Activated CD8-positive, alpha-beta T cell treated with anti-CD3 and anti-CD28 coated beads, Interleukin-2, amount 10 ng/mL, durations not matched to agents 7 days and 5 days (primary cell): ENCODE measurements at places on chromosomes 5 and 9. TPM values are rescaled to one million over a fixed set of nuclear protein-coding genes. Genes with fewer than 3 reads are reported as not detected.
A peak's percentile ranks its signal among the peaks of the same experiment; 100 is the strongest.

- DNase-seq: no peak
Measured at GRCh38 chr9:133725886-133726285, 12.3 kb downstream of the SARDH start.

DNA sequence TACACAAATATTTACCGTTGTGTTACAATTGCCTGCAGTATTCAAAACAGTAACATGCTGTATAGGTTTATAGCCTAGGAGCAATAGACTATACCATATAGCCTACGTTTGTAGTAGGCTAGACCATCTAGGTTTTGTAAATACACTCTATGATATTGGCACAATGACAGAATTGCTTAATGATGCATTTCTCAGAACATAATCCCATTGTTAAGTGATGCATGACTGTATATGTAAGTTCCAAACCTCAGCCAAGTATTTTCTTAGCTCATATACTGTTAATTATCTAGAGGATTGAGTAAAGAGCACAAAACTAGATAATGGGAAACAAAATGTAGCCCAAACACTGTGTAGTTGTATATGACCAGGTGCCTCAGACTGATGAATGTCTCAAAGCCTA is 220.1 kb downstream of the ANXA1 start:
- DNase-seq: no peak

DNA sequence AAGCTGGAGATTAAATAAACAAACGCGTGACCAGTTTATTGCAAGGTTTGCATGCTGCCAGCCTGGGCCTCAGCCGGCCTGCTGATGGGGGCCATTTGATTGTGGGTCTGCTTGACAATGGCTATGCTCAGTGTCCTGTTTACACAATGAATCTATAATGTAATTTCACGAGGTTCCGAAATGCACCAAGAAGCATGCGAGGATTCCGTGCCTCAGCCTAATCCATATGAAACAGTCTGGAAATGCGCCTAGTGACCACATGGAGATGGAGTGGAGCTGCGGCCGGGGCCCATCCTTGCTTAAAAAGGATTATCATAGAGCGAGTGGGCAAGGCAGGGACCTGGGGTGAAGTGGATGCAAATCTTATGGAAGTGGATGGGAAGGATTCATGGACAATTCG is 382.4 kb downstream of the CDK5RAP2 start:
- DNase-seq: no peak

- DNase-seq: no peak
Measured at GRCh38 chr5:92380069-92380770, 997.1 kb upstream of the ARRDC3 start.

DNA sequence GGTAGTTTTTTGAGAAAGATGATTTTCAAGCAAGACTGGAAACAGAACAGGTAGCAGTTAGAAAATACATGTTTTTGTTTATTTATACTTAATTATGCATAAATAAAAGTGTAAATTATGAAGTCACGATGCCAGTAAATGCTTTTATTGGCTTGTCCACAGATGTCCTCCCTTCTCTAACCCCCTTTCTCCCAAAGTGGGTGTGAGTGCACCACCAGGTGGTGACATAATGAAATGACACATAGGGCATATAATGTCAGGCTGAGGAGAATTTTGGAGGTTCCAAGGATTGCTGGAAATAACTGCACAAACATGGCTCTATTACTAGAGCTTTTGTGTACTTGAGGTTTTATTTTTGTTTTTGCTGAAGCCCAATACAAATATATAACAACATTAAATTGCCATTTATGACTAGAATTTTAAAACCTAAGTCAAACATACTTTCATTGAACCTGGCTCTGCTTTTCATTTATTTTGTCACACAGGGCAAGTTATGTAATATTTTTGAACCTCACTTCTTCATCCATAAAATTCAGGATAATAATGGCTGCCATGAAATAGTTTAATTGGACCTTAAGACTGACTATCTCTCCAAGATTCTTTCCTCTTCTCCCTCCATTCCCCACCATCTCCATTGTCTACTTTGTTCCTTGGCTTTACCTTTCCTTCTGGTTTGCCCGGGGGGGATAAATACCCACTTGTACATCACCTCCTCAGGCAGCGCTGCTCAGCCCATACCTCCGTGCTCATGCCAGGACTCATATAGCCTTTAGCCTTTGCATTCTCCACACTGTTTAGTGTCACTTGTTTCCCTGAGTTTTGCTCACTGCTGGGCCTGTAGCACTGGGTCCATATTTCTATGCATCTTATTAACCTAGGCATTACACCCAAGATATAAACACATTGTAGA is 168.8 kb downstream of the PDE4D start:
- peak; percentile 47 for DNase-seq

- DNase-seq: no peak
Measured at GRCh38 chr9:74645007-74645639, 148.0 kb downstream of the RORB start.

- DNase-seq: no peak
Measured at GRCh38 chr9:71630377-71630995, 137.8 kb downstream of the CEMIP2 start.

DNA sequence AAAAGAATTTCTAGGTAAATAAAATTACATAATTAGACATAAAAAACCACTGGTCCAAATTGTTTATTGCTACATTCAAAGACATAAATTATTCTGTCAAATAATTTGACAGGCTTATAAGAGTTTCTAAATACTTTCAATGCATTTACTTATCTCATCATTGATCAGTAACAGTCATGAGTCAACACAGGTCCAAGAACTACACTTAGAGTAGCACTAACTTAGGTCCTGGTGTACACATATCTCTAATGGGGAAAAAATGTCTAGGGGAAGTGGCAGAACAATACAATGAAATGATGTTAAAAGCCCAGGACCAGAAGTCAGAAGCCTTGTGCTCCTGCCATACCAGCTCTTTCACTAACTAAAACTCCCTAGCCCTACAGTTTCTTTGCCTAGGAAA is 96.5 kb upstream of the SLCO6A1 start:
- no peak for DNase-seq

DNA sequence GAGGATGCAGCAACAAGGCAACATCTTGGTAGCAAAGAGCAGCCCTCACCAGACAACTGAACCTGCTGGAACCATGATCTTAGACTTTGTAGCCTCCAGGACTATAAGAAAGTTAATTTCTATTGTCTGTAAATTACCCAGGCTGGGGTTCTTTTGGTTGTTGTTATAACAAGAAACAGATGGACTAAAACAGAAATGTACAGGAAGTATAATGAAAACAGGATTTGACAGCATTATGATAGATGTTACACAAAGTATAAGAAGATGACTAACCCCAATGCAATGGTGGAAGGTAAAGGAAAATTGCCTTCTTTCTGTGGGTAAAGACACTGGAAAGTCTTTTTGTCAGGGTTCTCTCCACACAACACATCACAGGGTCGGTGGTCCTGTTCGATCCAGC is 204.2 kb downstream of the SGCD start:
- DNase-seq: no peak

DNA sequence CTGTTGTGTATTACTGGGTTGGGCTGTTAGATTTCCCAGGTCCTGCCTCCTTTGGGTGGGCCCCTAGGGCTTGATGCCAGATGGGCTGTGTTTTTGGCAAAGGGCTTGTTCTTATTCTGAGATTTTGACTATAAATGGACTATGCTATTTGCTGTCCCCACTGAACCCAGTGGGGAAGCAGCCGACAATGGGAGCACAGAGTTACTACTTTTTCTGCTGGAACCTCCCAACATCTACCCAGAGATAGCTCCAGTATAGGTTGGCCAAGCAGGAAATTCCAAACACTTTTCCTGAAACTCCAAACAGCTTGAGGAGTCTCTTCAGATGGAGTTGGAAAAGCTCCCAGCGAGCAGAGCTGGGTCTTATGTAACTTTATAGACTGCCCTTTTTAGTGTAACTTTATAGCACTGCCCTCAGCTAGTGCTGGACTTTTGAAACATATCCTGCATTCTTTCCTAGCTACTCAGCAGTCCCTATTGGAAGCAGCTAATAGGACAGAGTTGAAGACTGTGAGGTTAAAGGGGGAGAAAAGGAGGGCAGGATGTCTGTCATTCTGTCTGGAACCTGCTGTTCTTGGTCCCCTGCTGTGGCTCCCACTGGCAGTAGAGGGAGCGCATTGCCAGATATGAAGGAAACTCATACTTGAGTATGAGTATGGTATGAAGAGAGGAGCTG is 21.0 kb downstream of the RUSC2 start:
- DNase-seq: no peak

GRCh38 chr5:54534191-54535004 is 16.8 kb downstream of the SNX18 start:
- DNase-seq: no peak

DNA sequence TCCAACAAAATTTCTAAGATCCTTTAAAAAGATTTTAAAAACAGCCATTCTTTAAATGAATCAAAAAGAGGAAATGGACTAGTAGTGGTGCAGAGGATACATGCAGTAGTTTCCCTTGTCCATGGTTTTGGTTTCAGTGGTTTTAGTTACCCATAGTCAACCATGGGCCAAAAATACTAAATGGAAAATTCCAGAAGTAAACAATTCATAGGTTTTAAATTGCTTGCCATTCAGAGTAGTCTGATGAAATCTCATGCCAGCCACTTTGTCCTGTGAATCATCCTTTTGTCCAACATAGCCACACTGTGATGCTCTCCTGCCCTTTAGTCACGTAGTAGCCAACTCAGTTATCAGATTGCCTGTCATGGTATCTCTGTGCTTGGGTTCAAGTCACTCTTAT is 286.1 kb downstream of the ANXA1 start:
- no peak for DNase-seq

DNA sequence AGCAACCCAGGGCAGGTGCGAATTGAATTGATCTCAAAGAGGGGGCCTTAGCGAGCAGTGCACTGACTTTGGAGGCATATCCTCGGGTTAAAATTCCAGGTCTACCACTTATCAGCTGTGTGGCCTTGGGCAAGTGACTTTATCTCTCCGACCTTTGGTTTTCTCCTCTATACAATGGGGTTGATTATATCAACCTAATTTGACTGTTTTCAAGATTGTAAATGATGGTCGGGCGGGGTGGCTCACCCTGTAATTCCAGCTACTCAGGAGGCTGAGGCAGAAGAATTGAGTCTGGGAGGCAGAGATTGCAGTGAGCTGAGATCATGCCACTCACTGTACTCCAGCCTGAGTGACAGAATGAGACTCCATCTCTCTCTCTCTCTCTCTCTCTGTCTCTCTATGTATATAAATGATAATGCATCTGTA is 18.7 kb downstream of the SPRY4 start:
- no peak for DNase-seq

GRCh38 chr5:64457846-64458245 is 48.0 kb upstream of the RGS7BP start:
- DNase-seq: no peak

- no peak for DNase-seq
Measured at GRCh38 chr5:32308946-32309345, 3.8 kb downstream of the MTMR12 start.

DNA sequence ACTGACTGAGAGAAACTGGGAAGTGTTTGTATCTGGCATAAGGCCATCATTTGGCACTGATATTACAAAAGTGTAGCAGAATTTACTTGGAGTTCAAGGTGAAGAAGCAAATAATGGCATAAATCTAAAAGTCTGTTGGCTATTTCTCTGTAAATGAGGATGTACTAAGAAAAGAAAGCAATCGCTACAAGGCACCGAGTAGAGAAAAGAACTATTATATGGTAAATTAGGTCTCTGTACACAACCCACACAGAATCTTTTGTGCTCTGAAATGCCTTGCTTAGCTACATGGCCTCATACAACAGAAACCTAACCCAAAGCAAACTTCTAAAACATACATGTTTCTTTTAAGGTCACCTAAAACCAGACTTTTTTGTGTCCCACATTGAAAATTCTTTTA is 290.1 kb upstream of the WWC1 start:
- no peak for DNase-seq

DNA sequence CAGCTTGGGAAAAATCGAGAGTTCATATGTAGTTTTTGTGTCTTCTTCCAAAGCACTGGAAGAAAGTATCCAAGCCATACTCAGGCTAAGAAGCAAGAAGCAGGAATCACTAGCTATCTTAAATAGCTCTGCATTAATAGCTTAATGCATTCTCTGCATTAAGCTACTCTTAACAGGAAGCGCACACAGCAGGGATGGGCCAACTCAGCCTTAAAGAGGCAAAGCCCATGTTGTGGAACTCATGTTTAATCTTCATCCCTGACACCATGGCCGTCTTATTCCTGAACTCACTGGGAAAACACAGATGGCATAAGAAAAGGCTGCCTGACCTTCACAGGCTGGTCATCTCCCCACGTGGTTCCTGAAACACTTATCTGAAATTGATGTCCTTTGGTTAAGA is 18.7 kb upstream of the ICE1 start:
- DNase-seq: no peak

GRCh38 chr5:121315786-121316185 is 535.9 kb upstream of the FTMT start:
- no peak for DNase-seq

- DNase-seq: peak; percentile 35
Measured at GRCh38 chr5:472076-472655, 29.2 kb downstream of the EXOC3 start.

DNA sequence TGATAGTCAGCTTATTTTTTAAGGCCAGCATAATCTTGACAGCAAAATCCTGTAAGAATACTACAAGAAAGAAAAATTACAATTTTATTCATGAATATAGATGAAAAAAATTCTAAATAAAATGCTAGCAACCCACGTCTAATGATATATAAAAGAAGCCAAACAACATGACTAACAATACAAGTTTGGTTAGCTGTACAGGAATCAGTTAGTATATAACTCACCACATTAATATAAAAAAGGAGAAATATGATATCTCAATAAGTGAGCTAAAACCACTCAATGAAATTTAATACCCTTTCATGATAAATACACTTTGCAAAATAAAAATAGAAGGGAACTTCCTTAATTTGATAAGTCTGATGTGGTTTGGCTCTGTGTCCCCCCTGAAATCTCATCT is 139.7 kb upstream of the MAN2A1 start:
- no peak for DNase-seq

DNA sequence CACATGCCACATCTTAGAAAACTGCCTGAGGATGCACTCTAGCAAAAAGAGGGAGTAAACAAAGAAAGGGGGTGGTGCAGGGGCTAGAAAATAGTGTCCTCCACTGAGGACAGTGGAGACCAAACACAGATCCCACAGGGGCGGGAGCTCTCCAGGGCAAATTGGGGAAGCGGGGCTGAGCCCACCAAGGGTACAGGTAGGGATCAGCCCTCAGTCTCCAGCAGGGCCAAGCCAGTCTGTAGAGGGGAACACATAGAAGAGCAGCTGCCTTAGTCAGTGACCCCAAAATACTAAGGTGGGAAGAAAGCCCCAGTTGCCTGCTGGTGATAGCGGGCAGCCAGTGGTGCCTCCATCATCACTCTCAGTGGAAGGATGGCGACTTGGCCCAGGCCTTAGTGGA is 134.0 kb downstream of the ATPSCKMT start:
- peak; percentile 4 for DNase-seq

Gene STING1
- 64.9 TPM for total RNA-seq

Gene SV2C
- total RNA-seq: not detected

Gene MARCOL
- not detected for total RNA-seq
